ENCODE measurements at places on chromosomes 2 and 18.

DNA sequence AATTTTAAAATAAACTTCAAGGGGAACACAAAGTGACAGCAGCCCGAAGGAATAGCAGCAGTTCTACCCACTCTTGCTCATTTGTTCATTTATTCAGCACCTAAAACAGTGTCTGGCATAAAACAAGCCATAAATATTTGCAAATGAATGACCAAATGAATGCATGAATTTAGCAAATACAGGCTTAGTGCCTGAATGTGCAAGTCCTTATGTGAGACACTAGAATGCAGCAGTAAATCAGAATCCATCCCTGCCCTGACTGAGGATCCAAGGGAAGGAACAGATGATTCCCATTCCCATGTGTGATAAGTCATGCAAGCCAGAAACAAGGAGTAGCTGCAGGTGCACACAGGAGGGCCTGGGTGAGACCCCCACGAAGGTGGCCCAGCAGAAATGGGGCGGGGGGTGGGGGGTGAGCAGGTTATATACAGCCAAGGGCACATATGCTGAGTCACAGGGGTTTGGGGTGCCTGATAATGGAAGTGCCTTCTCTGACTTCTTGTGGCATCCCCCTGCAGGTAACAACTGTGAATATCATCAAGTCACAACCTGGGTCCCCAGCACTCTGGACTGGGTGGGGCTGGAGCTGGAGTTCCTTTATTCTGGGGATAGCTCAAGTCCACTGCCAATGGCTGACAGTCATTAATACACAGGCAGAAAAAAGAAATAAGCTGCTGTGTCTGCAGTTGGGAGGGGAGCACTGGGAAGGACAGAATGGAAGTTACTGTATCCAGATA, 311.9 kb downstream of the TXNL1 start:
- no peak for DNase-seq

DNA sequence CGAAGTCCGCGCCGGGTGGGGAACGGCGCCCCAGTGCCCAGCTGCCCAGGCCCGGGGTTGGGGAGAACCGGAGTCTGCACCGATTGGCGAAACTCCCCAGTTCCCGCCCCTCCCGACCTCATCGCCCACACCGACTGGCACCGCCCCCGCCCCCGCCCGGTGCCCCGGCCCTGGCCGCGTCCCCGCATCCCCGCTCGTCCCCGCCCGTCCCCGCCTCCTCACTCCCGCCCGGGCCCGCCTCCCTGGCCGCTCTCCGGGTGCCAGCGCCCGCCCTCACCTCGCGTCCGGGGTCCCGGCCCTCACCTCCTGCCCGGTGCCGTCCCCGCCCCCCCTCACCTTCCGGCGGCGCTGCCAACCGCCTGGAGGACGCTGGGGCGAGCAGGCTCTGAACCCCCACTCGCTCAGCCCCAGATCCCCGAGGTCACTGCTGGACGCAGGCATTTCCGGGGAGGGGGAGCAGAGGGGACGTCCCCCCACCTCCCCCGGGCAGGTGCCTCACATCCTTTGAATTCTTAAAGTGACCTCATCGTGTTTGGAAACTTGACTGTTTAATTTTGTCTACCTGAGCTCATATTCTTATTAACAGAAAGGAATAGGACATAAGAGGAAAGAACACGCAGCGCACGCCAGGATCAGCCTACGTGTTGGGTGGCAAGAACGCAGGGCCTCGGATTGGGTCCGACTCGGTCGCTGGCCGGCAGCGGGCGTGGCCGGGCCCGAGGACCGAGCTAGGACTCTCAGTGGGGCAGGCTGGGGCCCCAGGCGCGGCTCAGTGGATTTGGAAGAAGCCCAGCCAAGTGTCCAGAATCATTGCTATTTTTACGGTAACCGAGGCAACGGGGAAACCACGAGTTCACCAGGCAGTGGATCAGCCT, at the start of gene FAM110C:
TSS of gene FAM110C (minus strand) at position 35 of the 875 bp plus-strand sequence. CDS start 120 bp downstream, outside the sequence.
- no peak for DNase-seq

DNA sequence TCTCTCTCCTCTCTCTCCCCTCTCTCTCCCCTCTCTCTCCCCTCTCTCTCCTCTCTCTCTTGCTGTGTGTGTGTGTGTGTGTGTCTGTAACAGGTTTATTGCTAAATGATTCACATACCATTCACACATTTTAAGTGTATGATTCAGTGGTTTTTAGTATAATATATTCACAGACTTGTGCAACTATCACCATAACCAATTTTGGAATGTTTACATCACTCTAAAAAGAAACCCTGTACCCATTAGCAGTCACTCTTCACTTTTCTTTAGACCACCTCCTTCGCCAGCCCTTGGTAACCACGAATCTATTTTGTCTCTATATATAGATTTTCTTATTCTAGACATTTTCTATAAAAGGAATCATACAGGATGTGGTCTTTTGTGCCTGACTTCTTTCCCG, 11.4 kb downstream of the THNSL2 start:
- no peak for DNase-seq

- no peak for DNase-seq
Measured at GRCh38 chr18:78410094-78410786, 569.4 kb upstream of the SALL3 start.

- no peak for DNase-seq
Measured at GRCh38 chr2:8684540-8684877, 2.7 kb downstream of the ID2 start.

- no peak for DNase-seq
Measured at GRCh38 chr2:224850081-224850480, 133.9 kb upstream of the CCDC195 start.

DNA sequence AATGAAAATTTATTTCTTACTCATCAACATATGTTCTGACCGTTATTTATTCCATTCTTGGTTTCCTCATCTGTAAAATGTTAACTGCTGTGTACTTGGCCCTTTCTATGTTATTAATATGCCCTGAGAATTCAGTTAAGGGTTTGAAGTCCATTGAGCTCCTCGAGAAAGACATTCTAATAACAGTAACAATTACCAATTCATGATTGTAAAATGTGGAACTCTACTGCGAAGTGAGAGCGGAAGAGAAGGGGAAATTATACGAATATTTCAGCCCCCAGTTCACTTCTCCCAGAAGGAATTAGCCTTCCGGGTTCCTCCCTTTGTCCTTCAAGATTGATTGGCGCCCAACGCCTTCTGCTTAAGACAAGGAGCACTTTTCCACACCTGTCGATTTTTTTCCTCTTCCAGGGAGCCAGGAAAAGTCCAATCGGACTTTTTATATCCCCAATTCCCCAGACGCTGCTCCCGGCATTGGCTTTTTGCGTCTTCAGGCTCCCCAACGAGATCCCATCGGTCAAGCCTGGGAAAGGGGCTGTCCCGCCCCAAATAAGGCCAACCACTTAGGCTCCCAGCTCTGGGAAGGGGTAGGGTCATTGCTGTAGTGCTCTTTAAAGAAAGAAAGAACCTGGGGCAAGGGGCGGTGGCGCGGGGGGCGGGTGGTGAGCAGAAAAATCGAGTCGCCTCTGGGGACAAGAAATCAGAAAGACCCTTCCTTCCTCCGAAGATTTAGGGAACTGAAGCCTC, 1.6 kb downstream of the DSC2 start:
- no peak for DNase-seq

- DNase-seq: no peak
Measured at GRCh38 chr18:72940986-72941385, 73.2 kb upstream of the NETO1 start.

Data from GM10248 (cell line).